GF-D8 (cell line): ENCODE measurements at places on chromosomes 11 and 22.

GRCh38 chr22:46609175-46609690 lies 11.0 kb upstream of the GRAMD4 start:
- DNase-seq = no peak

DNA sequence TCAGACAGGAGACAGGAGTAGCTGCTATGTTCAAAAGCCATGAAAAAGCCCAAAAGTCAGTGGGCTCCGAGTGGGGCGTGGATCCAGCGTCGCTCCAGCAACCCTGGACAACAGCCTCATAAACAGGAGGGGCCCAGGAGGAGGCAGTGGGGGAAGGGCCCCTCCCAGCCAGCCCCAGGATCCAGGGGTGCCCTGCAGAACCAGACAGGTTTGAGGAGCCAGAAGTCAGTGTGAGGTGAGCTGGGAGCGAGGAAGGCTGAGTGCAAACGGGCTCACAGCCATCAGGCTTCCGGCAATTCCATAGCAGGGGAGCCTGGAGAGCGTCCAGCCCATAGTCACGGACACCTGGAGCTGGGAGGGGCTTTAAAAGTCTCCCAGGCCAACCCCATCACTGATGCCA lies 217.7 kb downstream of the MN1 start:
- no peak for DNase-seq

DNA sequence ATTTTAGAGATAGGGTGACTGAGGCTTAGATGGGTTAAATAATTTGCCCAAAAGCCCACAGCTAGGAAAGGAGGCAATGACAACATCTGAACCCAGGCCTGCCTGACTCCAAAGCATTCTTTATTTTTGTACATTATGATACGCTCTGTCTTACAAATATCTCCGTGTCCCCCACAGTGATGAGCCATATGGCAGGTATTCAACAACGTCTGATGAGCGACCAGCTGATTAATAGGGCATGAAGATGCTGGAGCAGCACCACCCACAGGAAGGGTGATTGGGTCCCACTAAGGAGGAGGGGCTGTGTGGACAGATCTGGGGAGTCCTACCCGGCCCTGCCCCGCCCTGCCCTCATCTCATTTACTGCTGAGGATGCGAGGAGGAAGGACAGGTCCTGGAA lies 380.6 kb downstream of the CADM1 start:
- DNase-seq = no peak

- no peak for DNase-seq
These were observed 319.3 kb downstream of the DCDC1 start for GRCh38 chr11:31050061-31050765.

GRCh38 chr11:117670924-117671323 lies 126.1 kb downstream of the DSCAML1 start:
- no peak for DNase-seq

DNA sequence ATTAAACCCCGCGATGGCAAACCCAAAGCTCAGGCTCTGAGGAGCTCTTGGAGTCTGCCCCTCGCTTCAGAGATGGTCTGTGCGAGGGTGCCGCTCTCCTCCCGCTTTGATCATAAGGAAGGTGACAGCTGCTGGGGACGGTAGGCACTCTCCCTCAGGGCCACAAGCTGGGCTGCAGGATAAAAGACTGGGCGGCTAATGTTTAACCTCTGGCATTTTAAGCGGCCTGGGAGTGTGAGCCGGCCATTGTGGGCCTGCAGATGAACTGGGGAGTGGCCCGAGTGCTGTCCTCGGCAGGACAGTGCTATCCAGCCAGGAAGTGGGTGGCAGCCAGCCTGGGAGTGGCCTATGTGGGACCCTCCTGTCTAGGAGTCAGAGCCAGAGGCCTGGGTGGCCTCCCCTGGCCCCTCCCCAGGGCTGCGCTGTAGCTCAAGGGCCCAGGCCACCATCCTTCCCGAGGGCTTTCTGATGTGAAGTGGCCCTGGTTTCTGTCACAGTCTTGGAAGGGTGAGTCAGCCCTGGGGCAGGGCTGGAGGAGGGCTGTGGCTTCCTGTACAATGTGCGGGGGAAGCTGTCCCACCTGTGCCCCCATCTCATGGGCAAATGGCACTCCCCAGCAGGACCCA lies 58.7 kb upstream of the PRODH start:
- no peak for DNase-seq

- DNase-seq = no peak
These were observed 206.5 kb downstream of the NAV2 start for GRCh38 chr11:19919050-19919561.

DNA sequence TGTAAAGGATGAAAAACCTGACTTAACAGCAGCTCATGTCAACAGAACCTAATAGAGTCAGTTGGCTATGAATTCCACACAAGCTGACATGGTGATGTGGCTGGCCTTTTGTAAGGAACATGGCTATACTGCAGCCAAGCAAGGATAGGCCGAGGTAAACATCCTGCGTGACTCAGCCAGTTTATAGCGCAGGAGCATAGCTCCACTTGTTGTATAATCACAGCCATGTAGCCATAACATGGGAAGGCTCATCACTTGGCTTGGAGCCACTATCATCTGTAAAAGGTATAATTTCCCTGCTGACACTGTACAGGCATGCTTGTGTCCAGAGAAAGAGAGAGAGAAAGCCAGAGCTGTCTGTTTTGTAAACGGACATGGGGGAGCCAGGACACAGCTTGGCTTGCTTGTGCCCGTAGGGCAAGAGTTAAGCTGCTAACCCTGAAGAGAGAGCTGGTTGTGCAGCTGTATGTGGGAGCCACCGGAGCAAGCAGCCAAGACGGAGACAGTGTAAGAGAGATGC lies 104.4 kb upstream of the PLET1 start:
- no peak for DNase-seq

DNA sequence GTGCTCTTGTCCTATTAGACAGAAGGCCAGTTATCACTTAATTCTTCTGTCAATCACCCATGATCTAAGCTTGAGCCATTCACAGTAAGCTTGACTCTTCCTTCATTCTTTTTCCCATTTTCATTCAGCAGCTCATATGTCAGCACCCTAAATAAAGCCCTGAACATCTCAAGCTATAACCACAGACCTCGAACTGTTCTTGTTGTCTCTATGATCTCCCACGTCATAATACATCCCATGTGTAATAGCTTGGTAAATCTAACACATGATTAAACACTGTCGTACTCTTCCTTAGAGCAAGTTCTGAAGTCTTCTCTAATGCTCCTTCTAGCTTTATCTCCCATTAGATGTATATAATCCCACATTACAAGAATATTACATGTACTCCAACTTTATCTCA lies 14.4 kb downstream of the MUC15 start:
- no peak for DNase-seq
